ENCODE measurements at places on chromosomes 1 and 21.

DNA sequence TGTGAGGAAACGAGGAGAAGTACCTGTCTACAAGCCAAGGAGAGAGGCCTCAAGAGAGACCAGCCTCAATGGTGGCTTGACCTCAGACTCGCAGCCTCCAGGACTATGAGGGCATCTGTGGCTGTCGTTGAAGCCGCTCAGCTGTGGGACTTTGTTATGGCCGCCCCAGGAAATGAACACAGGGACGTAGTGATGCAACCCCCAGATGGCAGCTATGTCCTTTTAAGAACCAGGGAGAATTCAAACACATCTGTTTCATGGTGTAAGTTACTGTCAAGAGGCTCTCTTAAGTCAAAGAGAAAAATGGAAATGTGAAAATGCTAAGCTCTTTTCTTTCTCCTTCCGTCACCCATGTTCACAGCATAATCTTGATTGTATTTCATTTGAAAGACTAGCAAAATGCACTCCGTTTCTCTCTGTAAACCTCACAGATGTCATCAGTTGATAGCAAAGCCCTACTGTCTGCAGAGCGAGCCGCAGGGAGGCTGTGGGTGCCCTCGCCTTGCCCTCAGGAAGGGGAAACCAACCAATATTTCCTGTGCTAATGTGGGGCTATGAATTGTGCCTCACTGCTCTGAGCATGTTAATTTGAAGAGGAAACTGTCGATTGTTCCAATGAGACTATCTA, 21.3 kb downstream of the UBASH3A start:
- DNase-seq = no peak

DNA sequence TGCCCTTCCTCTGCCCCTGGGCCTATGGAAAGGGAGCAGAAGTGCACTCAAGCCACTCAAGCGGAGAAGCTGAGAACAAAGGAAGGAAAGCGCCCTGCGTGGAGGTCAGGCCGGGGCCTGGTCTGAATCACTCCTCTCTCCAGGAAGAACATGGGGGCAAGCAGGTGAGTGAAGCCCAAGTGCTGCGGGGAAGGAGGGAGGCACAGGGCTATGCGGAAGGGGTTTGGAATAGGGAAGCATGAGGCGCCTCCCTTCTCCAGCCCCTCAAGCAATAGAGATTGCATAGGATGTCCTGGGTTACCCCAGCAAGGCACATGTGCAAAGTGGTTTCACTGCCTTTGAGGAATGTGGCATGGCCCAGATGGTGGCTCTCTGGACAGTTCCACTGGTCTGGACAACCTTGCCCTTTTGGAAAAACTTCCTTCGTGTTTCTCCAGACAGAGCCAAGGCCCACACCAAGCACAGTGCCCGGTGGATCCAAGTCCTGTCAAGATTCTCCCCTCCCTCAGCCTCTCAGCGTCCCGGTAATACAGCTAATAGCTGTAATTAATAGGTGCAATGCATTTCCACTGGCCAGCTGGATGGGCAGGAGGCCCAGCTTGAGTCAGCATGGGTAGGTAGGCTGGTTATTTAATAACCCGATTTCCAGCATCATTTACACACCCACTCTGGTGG, 13.7 kb downstream of the BLACAT1 start:
- no peak for DNase-seq

- DNase-seq = no peak
These were observed 65.9 kb downstream of the CLIC6 start for GRCh38 chr21:34734696-34735095.

- no peak for DNase-seq
These were observed 79.3 kb upstream of the TLR5 start for GRCh38 chr1:223222377-223222776.

GRCh38 chr1:42784547-42784945, 245 bp upstream of the TMEM269 start:
- DNase-seq = no peak

GRCh38 chr1:30928171-30928570, 19.6 kb upstream of the SDC3 start:
- no peak for DNase-seq

GRCh38 chr1:235018161-235018560, 110.5 kb downstream of the TOMM20 start:
- DNase-seq = peak; percentile 98

DNA sequence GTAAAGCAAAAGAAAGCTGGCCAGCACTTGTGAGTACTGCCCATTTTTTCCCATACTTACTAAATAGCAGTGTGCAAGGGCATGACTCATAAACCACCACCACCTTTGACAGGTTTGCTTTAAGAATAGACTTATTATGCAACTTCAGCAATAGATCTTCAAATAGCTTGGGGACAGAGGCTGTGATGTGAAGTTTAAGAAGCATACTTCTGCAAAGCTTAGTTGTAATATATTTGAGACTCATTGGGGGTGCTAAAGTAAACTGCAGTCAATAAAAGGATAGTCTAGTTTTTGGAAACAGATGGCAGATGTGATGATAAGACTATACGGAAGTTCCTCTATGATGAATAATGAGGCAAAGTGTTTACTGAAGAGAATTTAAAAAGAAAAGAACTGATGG, 210.0 kb downstream of the PLA2G4A start:
- peak; percentile 80 for DNase-seq

GRCh38 chr1:243562473-243562872, 287.6 kb downstream of the AKT3 start:
- DNase-seq = peak; percentile 12

DNA sequence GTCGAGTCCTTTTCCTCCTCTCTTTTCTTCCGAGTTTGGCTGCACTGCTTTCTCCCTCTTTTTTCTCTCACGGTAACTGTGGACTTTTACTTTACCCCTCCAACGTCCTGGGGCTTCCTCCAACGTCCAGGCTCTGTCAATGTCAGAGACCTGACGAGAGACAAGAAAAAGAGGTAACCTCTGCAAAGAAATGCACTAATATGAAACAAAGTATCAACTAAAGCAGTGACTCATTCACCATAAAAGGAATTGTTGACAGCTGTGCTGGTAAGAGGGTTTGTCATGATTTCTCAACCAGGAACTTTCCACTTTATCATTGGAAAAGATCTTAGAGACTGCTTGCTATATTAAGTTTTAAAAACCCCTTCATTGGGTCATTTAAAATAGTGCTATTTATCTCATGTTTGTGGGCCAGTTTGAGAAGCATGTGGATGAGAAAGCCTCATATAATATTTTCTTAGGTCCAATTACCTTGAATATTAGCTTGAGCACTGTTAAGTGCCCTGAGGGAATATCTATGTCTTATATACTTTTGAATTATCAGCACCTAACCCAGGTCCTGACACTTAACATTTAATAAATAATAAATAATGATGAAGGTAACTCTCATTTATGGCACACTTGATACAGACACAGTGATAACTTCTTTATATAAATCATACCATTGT, at the start of gene GBP2:
GBP2 (minus strand) TSS at position 202 of the 668 bp plus-strand sequence. CDS start 4,148 bp downstream, outside the sequence.
- DNase-seq = peak; percentile 91

DNA sequence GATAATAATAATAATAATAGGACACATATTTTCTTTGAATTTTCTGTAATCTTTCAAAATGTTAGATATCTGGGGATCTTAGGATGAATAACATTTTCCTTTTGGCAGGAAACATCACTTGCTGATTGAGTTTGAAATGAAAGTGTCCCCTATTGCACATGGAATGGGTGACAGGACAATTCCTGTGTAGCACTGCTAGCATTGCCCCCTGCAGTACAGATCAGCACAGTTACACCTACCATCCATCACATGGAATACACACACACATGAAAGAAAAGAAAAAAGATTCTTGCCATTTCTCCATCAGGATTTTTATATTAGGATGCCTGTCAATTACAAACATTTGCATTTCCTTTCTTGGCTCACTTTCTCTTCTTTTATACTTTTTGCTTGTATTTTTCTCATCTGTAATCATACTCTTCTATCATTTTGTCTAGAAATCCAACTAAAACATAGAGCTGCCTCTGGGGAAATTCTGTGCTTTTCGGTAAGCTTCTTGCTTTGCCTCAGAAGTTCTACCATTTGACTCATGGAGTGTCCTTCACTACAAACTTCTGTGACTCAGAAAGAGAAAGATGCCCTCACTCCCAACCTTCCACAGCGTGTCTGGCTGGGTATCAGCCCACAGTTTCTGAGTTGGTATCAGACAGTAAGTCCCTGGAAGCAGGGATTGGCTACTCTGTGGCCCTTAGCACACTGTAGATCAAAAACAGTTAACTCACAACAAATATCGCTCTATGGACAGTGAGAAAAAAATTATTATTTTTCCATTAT, 641.2 kb downstream of the PTPRC start:
- peak; percentile 76 for DNase-seq

DNA sequence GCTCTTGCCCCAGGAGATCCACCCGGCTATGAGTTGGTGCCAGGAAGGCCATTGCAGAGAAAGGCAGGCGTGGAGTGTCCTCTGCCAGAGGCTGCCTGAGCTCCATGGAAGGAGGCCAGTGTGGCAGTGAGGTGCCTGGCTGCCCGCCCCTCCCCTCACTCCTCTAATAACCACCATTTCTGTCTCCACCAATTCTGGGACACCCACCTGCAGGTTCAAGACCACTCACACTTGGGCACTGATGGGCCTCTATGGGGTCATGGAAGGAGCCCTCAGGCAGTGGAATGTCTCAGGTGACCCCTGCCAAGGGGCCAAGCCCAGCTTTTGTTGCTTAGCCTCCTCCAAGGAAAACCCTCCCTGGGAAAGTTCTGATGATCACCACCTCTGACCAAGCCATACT, 731.6 kb downstream of the MATN1 start:
- no peak for DNase-seq

DNA sequence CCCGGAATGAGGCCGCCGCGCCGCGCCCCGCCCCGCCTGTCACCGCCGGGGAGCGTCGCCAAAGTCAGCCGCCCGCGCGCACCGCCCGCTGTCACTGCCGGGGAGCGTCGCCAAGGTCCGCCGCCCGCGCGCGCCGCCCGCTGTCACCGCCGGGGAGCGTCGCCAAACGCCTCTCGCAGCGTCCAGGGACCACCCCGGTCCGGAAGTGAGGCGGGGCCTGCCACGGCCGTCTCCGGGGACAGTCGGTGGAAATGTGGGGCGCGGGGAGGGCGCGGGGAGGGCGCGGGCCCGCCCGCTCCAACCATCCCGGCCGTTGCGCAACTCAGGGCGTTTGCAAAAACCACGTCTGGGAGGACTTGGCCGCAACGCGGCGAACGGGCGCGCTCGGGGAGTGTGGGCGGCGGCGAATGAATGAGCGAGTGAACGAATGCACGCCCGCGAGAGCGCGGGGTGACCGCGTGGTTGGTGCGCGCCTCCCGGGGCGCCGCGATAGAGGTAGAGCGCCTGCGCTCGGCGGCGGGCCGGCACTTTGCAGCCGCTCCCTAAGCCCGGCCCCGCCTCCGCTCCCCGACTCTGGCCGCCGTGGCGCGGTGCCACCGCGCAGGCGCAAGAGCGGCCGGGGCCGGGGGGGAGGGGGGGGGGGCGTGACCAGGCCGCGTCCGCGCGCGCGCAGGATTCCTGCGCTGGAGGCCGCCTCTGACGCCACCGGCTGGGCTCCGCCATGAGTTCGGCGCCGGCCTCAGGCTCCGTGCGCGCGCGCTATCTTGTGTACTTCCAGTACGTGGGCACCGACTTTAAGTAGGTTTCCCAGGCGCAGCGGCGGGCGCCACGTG, at the start of the genes ACAP3 and PUSL1:
ACAP3 (minus strand) TSS at position 8 of the 833 bp plus-strand sequence. CDS start 115 bp downstream, outside the sequence.
PUSL1 (plus strand) TSS at position 675 of the 833 bp plus-strand sequence; CDS start at position 722, 47 bp downstream.
- peak; percentile 90 for DNase-seq

GRCh38 chr21:42835611-42836401, 43.5 kb downstream of the WDR4 start:
- DNase-seq = no peak

GRCh38 chr1:223298701-223299100, 65.3 kb downstream of the SUSD4 start:
- DNase-seq = peak; percentile 8

- no peak for DNase-seq
These were observed 17.2 kb downstream of the TADA1 start for GRCh38 chr1:166858726-166859419.

GRCh38 chr1:154344977-154345837, 19.9 kb downstream of the ATP8B2 start:
- peak; percentile 48 for DNase-seq

DNA sequence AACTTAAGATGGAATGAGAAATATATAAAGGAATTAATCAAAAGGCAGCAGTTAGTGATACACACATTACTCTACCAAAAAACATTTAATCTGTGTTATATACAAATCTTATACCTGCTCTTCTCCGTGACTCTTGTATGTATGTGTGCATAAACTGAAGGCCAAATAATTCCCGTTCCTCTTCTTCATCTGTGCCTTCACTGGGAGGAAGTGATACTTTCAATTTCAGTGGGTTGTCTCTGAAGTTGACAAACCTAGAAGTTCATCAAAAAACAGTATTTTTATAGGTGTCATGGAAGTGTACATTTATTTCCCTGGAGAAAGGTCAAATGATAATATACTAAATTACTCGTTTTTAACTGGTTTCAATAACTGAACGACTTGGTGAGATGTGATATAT, 19.3 kb downstream of the TRMT13 start:
- no peak for DNase-seq

- DNase-seq = no peak
These were observed 616.6 kb upstream of the USP24 start for GRCh38 chr1:55831759-55832158.

DNA sequence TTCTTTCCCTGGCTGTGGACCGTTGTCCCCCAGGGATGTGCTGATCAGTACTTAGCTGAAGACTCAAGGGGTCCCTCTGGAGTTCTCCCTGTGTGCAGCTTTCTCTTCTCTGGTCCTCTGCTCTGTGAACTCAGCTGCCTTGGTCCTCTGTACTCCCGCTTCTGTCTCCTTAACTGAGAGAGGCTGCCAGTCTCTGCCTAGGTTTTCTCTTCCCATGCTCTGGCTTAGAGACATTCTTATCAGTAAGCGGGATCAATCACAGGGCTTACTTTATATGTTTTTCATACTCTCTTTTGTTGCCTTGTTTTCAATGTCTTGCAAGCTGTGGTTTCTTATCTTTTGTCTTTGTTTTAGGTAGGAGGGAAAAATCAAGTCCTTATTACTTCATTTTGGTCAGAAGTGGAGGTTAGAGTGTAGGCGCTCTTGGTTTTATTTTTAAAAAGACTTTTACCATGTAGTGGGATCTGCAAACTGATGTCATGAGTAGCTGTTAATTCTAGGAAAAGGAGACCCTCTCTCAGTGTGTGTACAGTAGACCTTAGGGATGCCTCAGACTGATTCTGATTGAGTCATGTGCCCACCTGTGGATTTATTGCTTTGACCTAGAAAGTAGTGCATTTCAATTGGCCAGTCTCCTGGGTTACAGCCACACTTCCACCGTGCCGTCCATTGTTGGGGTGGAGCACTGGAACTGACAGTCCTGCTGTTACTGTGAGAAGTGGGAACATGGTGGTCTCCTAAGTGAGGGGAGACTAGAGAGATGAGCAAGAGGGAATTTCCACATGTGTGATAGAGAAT, 46.6 kb downstream of the TTC3 start:
- peak; percentile 71 for DNase-seq

- peak; percentile 37 for DNase-seq
These were observed 659 bp downstream of the FAF1 start for GRCh38 chr1:50959303-50959912.
